GM12878 (cell line): ENCODE measurements at places on chromosomes 6 and 20.
A peak's percentile ranks its signal among the peaks of the same experiment; 100 is the strongest.

DNA sequence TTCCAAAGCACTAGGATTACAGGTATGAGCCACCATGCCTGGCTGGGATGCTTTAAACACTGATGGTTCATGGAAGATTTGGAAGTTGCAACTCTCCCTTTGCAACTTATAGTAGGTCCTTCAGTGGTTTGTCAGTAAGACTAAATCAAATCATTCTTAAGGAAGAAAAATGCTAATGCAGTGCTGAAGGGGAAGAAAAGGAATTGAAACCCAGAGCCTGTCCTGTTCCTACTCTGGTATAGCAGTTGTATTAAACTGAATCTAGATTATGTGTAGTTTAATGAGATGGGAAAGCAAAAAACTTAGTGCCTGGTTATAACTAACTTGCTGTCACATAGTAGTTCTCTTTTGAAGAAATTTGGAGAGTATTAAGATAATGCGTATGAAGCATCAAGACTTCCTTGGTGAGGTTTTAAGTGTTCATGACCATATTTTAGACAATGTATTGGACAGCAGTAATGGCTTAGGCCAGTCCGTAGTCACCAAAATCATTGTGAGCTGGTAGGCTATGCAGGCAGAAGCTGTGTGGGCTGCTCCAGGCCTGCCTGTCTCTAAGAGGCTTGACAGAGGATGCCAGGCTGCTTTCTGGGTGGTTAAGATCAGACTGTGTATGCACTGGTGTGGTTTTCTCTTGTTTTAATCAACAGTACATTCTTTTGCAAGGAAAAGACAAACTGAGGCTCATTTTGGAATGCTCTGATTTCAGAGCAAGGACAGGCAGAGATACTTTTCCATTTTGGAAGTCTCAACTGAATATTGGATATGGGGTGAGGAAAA, 14.0 kb downstream of the PAQR8 start:
- DNase-seq, result no peak

DNA sequence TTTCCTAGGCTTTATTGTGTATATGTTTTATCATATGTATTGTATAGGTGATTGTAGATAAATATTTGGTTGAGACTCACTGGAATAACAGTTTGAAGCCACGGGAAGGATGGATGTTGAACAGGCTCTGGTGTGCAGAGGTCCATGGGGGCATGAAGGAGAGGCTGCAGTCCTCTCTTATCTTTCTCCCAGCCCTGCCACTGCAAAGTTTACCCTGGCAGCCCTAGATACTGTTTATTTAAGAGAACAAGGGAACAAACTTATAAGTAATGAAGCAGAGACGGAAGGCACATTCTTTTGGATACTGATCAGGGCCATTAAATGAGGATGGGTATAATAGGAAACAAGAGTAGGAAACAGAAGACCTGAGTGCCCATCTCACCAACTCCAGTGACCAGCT, 103.6 kb upstream of the SCGN start:
- DNase-seq, result no peak

DNA sequence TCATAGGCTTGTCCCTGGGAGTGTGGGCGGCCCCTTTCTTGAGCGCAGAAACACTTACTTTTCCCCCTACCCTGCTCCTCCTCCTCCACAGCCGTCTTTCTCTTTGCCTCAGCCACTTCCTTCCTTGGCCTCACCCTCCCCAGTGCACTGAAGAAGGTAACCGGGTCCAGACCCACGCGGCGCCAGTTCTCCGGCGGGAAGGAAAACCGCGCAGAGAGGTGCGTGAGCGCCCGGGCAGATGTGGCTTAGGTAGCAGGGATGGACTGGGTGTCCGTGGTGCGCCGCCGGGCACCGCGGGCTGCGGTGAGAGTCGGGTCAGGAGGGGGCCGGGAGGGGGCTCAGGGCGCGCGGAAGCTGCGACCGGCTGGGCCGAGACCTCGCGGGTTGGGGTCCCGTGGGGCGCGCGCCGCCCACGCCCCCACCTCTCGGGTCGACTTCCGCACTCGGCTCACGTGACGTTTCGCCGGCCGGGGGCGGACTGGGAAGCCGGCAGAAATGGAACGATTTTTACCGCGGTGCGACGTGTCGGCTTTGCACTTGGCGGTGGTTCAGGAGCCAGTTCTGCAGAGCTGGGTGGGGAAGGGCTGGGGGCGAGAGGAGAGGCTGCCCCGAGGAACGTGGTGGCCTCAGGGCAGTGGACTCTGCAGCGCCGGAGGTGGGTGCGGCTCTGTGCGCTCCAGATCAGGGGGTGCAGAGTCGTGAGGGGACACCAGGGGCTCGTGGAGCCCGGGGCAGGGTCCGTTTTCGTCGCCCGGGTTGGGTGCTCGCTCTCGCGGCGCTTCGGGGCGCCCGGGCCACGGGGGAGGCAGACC, at the start of gene ABRACL:
Gene ABRACL (plus strand): TSS at position 88 of the 812 bp plus-strand sequence. CDS start 5,416 bp downstream, outside the sequence.
- DNase-seq, result peak; percentile 45

GRCh38 chr6:150907383-150907782, 41.9 kb downstream of the MTHFD1L start:
- no peak for DNase-seq

DNA sequence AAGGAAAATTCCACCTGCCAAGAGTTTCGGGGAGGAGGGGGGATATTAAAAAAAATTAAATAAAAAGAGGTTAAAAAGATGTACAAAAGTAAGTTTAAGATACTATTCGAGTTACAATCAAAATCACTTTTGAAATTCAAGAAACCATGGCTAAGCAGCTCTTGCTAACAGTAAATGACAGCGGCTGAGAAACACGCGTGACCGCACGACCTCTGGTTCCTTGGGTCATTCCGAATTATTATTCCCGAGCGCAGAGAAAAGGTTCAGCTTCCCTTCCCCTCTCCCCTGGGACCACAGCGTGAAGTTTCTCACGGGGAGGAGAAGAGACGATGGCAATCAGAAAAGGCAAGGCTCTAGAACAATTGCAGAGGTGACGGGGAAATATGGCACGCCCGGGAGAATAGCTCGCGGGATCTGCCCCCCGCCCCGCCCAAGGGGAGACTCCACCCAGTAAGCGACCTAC, 496 bp downstream of the TMEM242 start:
- no peak for DNase-seq

- no peak for DNase-seq
Measured at GRCh38 chr20:48148020-48148419, 362.7 kb upstream of the SULF2 start.

- no peak for DNase-seq
Measured at GRCh38 chr6:1367771-1368170, 21.6 kb upstream of the FOXF2 start.

DNA sequence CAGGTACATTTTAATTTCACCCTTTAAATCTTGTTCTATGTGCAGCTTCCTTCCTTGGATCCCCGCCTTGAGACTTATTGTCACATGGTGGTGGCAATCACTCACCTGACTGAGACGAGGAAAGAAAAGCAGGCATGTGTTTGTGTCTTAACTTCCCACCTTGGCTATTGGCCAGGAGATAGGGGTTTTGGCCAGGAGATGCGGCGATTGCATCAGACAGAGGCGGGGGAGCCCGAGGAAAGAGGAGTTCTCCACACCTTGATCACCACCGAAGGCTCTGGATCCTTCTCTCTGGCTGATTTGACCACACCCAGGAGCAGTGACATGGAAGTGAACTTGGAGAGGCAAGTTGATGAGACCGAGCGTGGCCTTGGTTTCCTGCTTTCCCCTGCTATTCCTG, 49.7 kb upstream of the EYA2 start:
- DNase-seq, result no peak

DNA sequence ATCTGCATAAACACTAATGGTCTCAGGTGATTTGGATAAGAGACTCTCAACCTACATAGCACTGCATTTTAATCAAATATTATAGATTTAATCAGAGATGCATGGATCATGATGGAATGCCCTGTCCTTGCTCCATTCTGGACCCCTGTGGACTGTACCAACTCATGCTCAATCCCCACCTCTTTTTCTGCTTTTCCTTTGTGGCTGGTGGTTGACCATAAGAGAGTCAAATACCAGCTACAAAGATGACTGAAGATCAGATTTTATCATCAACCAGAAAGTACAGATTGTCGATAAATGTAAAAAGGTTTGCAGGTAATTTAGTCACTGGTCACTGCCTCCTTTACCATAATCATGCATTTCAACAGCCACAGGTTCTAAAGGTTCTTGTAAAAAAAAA, 116.2 kb downstream of the ME1 start:
- no peak for DNase-seq

- DNase-seq, result no peak
Measured at GRCh38 chr20:32674362-32674789, 635 bp upstream of the C20orf203 start.

GRCh38 chr20:62718546-62718945, 9.9 kb downstream of the NTSR1 start:
- DNase-seq, result no peak

DNA sequence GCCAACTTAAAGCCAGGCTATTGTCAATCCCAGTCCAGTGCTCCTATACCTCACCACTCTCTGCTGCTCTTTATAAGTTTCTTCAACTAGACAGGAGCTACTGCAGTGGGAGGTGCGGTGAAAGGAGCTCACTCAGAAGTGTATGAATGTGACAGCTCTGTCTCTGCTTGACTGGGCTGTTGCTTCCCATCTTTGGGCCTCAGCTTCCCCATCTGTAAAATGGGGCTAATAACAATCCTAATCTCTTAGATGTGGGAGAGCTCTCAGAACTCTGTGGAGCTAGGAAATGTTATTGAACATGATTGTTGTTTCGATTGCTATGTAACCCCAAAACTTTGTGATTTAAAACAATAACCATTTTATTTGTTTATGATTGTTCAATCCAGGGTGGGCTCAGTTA, 8.4 kb upstream of the RALY start:
- no peak for DNase-seq

- DNase-seq, result no peak
Measured at GRCh38 chr20:33311996-33312395, 29.0 kb downstream of the BPIFB1 start.

DNA sequence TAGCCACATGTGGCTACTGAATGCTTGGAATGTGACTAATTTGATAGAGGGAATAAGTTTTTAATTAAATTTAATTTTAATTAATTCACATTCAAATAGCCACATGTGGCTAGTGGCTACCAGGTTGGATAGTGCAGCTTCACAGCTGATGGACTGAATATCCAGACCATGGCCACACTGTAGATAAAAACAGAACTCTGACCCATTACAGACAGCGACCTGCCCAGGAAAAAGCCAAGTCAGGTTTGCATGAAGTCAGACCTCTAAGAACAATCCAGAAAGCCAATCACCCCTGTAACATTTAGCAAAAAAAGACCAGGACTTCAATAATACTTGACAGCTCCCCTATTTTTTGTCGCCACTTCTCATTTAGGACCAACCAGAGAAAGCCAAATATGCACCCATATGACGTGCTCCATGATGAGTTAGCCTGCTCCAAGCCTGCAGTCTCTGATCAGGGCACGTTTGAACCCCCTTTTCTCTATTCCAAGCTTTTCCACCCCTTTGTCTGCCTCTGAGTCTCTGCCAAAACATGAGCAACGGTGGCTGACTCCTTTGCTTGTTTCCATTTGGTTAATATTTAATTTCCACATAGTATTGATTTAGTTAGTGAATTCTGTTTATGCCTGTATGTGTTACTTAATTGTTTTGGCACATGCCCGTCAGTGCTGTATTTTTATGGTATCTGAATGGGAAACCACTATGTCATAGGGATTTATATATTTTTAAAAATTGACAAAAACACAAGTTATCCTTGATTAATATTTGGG, 636.3 kb downstream of the UTRN start:
- no peak for DNase-seq

DNA sequence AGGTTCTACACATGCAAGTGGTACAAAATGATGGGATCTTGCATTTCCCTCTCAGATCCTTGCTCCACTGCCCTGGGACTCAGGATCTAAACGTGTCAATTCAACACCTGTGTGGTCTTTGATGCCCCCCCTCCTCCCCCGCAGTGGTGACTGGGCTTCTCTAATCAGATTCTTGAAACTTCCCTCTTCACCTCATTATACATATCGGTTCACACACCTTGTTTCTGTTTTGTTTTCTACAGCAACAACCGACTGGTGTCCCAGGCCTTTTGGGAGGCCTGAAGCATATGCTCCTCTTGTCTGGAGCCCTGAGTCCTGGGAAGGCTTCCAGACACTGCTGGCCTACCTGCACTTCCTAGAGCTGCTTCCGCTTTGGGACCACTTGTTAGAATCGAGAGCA, 20.0 kb downstream of the SAMD3 start:
- DNase-seq, result no peak

DNA sequence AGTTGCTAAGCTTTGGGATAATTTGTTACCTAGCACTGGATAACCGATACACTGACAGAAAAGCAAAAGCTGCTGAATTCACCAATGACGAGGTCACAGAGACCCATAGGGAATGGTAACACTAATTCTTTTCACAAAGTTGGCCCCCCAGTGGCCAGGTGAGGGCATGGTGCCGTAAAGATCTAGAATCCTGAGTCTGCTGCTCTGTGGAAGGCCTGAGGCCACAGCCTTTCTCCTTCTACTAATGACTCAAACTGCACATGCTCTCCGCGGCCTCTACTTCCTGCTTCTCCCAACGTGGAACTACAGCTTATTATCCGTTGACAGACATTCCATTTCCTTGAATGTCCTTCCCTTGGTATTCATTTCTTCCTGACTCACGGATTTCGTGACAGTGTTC, 127.1 kb downstream of the OPRM1 start:
- DNase-seq, result no peak

GRCh38 chr6:53284901-53285300, 63.8 kb downstream of the ELOVL5 start:
- DNase-seq, result no peak

DNA sequence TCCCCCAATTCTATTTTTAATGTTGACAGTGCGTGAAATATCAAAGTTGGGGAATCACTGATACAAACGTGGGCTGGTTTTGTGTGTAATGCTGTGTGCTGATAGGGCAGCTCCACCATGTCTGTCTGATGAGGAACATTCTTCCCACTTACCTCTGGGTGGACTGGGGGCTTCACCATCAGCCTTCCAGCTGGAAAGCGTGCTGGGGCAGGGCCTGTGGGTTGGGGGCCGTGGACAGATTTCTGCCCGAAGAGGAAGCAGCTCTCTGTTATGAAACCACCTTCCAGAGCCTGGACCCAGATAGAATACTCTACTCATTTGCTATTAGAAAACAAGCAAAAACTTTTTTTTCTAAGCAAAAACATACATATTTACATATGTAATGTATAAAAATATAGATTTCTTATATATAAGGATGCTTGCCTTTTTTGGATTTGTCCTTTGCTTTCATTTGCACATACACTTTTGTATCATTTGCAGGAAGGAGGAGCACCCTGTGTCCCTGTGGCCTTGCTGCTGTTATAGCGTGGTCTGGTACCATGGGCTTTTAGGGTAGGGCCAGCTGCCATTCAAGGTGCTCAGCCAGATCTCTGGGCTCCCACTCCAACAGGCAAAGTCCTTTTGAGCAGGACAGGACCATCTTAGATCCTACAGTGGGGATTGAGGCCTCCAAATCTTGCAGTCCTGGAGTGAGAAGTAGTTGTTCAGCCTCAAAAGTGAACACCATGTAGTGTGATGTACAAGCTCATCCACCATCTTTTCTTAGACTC, 48.1 kb downstream of the DUSP22 start:
- DNase-seq, result no peak
